ENCODE measurements at places on chromosomes 13 and 19.

GRCh38 chr13:39455521-39456175 lies 147.3 kb downstream of the LHFPL6 start:
- no peak for DNase-seq
- peaks cover 3% of the 10 kb centered on the region for H3K4me1 ChIP-seq
- H3K27me3 ChIP-seq, result no peaks in the 10 kb centered on the region
- H3K4me3 ChIP-seq, result no peak overlapping the region

DNA sequence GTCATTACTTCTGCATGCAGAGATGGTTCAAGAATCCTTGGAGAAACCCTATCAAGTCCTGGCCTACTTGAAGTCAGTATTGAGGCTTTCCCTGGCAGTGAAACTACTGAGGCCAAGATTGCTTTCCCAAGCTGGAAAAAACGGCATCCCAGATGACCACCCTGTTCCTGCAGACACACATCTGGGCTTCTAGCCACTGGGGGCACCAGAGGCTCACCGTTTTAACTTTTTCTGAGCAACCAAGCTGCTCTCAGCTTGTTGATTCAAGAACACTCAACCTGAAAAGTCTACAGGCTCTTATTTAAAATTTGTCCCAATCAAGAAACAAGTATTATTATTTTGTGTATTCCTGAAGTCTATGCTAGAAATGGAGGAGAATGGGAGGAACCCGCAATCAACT lies 66.6 kb downstream of the SPRYD7 start:
- no peaks in the 10 kb centered on the region for H3K4me1 ChIP-seq
- no peak overlapping the region for H3K27ac ChIP-seq
- no peaks in the 10 kb centered on the region for H3K36me3 ChIP-seq
- H3K27me3 ChIP-seq, result no peaks in the 10 kb centered on the region

DNA sequence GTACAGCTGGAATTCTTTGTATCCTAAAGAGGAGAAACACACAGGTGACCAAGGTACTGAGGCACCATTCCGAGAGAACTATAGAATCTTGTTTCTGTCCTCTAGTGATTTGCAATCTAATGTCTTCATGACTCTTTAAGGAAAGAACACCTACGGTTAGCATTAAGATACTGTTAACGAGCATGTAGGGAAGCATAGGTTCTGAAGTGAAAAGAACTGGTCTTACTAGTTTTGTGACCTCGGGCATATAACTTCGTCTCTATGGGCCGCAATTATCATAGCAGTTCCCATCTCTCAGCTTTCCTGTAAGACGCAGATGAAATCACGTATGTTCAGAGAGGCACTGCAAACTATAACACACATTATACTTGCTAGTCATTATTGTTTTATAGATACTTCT lies 193.0 kb upstream of the NBEA start:
- no peaks in the 10 kb centered on the region for H3K36me3 ChIP-seq
- no peak overlapping the region for H3K27ac ChIP-seq
- H3K27me3 ChIP-seq, result no peaks in the 10 kb centered on the region
- DNase-seq, result no peak
- H3K4me1 ChIP-seq, result no peaks in the 10 kb centered on the region
- no peak overlapping the region for H3K4me3 ChIP-seq

GRCh38 chr13:76993021-76993420 lies 1.1 kb downstream of the CLN5 start:
- H3K36me3 ChIP-seq, result no peaks in the 10 kb centered on the region
- no peak overlapping the region for H3K27ac ChIP-seq
- H3K4me3 ChIP-seq, result peak overlapping the region; percentile 92
- no peaks in the 10 kb centered on the region for H3K27me3 ChIP-seq
- no peak for DNase-seq
- peaks cover 4% of the 10 kb centered on the region for H3K4me1 ChIP-seq

DNA sequence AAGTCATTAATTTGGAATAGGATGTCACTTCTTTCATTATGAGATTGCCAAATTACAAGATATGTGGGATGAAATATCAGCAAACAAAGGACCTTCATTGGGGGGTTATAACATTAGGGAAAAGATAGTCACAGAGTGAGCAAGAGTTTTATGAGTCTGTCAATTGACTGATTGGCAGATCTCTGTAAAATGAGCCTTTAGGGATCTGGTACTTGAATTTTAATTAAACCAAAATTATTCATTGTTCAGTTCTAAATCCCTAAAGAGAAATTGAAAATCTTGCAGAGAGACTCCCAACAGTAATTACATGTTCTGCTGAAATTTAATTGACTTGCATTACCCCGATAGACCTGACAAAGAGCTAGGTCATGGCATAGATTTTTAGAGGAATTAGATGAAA lies 768.1 kb upstream of the SPRY2 start:
- H3K27ac ChIP-seq, result no peak overlapping the region
- H3K27me3 ChIP-seq, result no peaks in the 10 kb centered on the region
- no peak overlapping the region for H3K4me3 ChIP-seq
- no peaks in the 10 kb centered on the region for H3K4me1 ChIP-seq
- H3K36me3 ChIP-seq, result no peaks in the 10 kb centered on the region
- DNase-seq, result no peak

DNA sequence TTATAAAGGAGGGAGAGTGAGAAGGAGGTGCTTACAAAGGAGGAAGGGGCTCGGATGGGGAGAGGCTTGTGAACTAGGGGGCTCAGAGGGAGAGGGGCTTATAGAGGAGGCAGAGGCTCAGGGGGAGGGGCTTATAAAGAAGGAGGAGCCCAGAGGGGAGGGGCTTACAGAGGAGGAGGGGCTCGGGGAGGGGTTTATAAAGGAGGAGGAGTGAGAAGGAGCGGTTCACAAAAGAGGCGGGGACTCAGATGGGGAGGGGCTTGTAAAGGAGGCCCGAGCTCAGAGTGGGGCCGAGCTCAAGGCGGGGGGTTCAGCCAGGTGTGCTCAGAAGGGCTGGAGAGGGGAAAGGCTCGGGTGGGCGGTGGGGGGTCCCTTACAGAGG lies 500 bp downstream of the SMIM24 start:
- H3K36me3 ChIP-seq, result no peaks in the 10 kb centered on the region
- no peak overlapping the region for H3K27ac ChIP-seq
- H3K27me3 ChIP-seq, result peaks cover 15% of the 10 kb centered on the region
- DNase-seq, result peak; percentile 36
- no peak overlapping the region for H3K4me3 ChIP-seq

GRCh38 chr19:10653482-10653731 lies 739 bp upstream of the ILF3 start:
- peak overlapping the region; percentile 100 for H3K27ac ChIP-seq
- no peaks in the 10 kb centered on the region for H3K27me3 ChIP-seq
- DNase-seq, result no peak
- peaks cover 16% of the 10 kb centered on the region for H3K36me3 ChIP-seq

DNA sequence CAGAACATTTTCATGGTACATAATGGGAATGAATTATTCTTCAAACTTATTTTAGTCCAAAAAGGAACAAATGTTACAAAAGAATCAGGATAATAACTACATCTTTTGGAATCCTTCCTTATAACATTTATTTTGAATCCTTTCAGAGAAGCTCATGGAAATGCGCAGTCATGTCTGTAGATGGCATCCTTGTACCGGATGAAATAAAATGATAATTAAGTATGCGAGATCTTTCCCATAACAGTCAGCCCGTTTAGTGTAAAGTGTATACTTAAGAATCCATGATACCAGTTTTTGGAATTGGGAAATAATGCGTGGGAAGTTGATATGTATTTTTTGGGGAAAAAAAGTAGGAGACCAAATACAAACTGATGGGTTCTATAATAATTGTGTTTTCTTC lies 418.8 kb downstream of the GPC5 start:
- no peak for DNase-seq
- H3K4me1 ChIP-seq, result no peaks in the 10 kb centered on the region
- H3K27me3 ChIP-seq, result no peaks in the 10 kb centered on the region
- no peak overlapping the region for H3K27ac ChIP-seq
- no peak overlapping the region for H3K4me3 ChIP-seq

- no peaks in the 10 kb centered on the region for H3K27me3 ChIP-seq
- no peak for DNase-seq
- no peaks in the 10 kb centered on the region for H3K4me1 ChIP-seq
- H3K4me3 ChIP-seq, result no peak overlapping the region
- no peak overlapping the region for H3K27ac ChIP-seq
These were observed 74.1 kb downstream of the ABCC4 start for GRCh38 chr13:95226932-95227695.

DNA sequence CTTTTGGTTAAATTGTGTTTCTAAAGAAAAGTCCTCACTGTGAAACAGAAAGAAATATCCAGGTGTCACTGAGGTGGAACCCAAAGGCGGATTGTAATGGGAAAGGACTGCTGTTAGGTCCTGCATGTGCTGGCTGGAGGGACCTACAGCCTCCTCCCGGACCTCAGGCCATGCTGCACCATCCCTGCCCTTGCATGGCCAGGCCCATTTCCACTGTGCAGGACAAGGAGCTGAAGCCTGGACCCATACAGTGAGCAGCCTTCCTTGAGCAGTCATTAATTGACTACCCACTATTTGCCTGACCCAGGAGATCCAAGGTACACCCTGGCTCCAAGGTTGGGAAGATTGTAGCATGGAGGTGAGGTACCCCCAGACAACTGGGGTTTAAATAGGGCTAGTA lies 17.6 kb downstream of the VSTM2B start:
- H3K4me1 ChIP-seq, result no peaks in the 10 kb centered on the region
- DNase-seq, result no peak
- H3K36me3 ChIP-seq, result no peaks in the 10 kb centered on the region
- H3K27me3 ChIP-seq, result no peaks in the 10 kb centered on the region
- H3K4me3 ChIP-seq, result no peak overlapping the region
- H3K27ac ChIP-seq, result no peak overlapping the region

DNA sequence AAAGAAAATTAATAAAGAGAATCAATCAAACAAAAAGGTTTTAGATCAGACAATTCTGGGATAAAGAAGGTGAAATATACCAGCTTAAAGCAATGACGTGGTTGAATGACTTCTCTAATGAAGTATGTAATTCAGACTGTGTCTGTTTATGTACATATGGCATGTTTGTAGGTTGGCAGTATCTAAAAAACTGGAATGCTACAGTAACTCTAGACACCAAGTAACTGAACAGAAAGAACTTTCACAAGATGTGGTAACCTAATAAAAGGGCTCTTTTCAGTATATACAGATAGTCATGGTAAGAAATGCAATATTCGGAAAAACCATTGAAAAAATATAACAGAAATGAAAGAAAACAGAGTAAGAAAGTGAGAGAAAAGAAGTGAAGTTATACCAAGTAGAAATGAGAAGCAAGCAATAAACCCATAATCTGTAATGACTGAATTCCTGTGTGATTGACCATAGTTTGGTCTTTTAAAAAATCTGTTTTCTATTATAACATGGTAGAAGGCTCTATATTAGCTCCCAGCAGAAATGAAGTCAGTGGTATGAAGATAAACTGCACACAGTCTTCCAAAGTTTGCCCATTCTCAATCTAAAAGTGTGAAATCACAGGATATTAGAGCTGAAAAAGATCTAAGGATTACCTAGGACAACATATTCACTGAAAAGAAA lies 31.4 kb downstream of the ELF1 start:
- H3K36me3 ChIP-seq, result no peaks in the 10 kb centered on the region
- no peak for DNase-seq
- H3K4me1 ChIP-seq, result peaks cover 19% of the 10 kb centered on the region
- H3K27me3 ChIP-seq, result no peaks in the 10 kb centered on the region
- no peak overlapping the region for H3K4me3 ChIP-seq
- H3K27ac ChIP-seq, result no peak overlapping the region

DNA sequence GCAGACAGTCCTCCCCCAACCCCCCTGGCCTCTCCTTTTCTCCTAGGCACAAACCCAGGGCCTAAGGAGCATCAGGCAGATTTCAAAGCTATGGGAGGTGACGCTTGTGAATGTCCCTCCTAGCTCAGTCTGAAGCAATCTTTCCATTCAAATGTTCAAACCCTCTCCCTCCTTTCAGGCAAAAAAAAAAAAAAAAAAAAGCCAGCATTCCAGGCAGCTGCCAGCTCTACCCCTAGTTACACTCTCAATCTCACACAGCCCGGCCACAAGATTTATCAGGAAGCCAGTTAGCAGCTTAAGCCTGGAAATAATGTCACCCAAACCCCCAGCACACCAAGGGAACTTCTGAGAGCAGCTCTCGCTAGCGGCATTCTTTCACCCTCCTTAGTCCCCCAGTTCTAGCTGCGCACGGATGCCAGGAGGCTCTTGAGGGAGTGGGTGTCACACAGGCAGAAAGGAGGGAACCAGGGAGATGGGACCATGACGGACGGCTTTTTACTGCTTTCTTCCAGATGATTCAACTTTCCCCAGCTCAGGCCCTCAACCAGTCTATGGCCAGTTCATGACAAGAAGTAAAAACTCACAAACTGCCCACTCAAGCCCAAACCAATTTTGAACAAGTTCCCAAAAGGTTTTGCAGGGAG lies 6.3 kb downstream of the SH3GL1 start:
- H3K27ac ChIP-seq, result no peak overlapping the region
- H3K4me3 ChIP-seq, result no peak overlapping the region
- H3K4me1 ChIP-seq, result peaks cover 31% of the 10 kb centered on the region
- H3K27me3 ChIP-seq, result no peaks in the 10 kb centered on the region
- no peak for DNase-seq

DNA sequence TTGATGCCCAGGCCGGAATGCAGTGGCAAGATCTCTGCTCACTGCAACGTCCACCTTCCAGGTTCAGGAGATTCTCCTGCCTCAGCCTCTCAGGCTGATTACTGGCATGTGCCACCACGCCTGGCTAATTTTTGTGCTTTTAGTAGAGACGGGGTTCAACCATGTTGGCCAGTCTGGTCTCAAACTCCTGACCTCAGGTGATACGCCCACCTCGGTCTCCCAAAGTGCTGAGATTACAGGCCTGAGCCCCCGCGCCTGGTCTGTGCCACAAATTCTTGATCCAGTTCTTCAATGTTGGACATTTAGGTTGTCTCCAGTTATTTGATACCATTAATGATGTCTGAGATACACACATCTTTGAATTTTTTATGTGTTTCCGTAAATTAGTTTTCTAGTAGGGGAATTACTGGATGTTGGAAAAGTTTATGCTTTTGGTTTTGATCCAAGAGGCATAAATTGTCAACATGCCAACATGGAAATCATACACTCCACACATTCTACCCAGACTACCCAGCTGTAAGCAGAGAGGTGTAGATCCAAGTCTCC lies 525 bp upstream of the COG3 start:
- H3K27ac ChIP-seq, result peak overlapping the region; percentile 78
- peak overlapping the region; percentile 58 for H3K4me3 ChIP-seq
- H3K27me3 ChIP-seq, result no peaks in the 10 kb centered on the region
- peaks cover 2% of the 10 kb centered on the region for H3K36me3 ChIP-seq
- no peak for DNase-seq

- peaks cover 11% of the 10 kb centered on the region for H3K4me1 ChIP-seq
- DNase-seq, result no peak
- H3K36me3 ChIP-seq, result no peaks in the 10 kb centered on the region
- H3K4me3 ChIP-seq, result no peak overlapping the region
- no peak overlapping the region for H3K27ac ChIP-seq
- peaks cover 33% of the 10 kb centered on the region for H3K27me3 ChIP-seq
These were observed 5.2 kb downstream of the EFNB2 start for GRCh38 chr13:106530171-106530851.

DNA sequence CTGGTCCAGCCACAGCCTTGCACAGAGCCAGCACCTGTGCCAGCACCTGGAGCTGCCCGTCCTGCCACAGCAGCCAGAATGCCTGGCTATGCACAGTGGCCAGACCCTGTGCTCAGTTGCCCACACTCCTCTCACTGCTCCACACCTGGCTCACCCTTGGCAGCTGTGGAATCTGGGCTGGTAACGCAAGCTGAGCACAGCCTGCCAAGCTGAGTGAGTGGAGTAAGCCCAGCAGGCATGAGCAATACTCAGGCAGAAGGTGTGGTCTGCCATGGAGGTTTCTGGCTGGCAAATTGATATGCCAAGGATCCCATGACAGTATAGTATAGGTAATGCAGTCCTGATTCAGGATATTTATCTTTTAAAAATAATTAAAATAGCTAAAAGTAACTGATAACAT lies 122.2 kb downstream of the PCDH9 start:
- H3K4me1 ChIP-seq, result no peaks in the 10 kb centered on the region
- no peak overlapping the region for H3K4me3 ChIP-seq
- H3K36me3 ChIP-seq, result no peaks in the 10 kb centered on the region
- no peak for DNase-seq
- H3K27ac ChIP-seq, result no peak overlapping the region

Data from thymus (tissue), 14 donors.